ENCODE measurements at places on chromosomes 7 and 10.

DNA sequence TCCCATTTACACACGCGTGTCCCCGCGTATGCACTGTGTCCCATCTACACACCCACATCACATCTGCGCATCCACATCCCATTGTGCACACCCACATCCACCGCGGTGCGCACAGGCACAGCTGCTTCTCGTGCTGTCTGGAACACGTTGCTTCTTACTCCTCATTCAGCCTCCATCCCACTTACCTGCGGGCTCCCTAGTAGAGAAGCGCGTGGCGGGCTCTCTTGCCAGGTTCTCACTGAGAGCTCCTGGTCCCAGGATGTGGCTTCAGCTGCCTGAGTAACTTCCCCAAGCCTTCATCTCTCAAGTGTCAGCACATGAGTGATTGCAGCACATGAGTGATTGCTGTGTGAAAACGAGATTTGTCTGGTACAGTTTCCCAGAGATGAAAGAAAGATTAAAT lies 117.8 kb downstream of the TRRAP start:
- DNase-seq, result no peak

DNA sequence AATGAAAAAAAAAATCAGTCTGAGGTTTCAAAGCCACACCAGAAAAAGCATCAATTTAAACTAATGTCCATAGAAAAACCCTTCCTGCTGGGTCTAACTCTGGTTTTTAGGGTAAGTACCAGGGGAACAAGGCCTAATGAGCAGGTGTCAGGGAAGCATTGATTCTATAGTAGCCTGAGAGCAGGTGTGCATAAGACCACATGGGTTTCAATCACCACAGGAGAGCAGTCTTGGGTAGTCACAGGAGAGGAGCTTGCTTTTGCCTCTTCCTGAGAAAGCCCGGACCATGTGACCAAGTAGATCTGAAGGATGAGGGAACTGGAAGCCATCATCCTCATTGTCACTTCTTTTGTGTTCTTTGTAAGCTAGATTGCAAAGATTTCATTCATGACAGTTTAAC lies 66.3 kb upstream of the AGK start:
- no peak for DNase-seq

- no peak for DNase-seq
Measured at GRCh38 chr7:41333511-41333910, 369.4 kb downstream of the INHBA start.

GRCh38 chr7:155709453-155709852 lies 65.0 kb downstream of the RBM33 start:
- no peak for DNase-seq

GRCh38 chr7:17448479-17449423 lies 150.3 kb downstream of the AHR start:
- no peak for DNase-seq

GRCh38 chr10:50382576-50383023 lies 131.3 kb upstream of the ASAH2 start:
- no peak for DNase-seq

DNA sequence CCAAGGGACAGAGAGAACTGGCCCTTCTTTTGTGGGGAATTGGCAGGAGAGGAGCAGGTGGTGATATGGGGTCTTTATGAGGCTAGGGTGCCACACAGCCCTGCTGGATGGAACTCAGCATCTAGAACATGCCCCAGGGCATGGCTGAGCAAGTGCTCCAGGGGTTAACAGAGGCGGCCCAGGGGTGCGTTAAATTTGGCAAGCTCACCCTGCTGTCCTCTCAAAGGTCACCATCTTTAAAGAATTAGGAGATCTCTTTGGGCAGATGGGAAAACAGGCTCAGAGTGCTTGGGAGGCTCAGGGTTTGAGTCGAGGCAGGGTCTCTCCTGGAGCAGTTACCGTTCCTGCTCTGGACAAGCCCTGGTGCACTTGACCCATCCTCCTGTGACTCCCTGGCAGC lies 21.4 kb upstream of the UNC5B start:
- DNase-seq, result no peak

All from D721Med (cell line).